ELF-1 (cell line): ENCODE measurements at places on chromosomes 16 and 17.

DNA sequence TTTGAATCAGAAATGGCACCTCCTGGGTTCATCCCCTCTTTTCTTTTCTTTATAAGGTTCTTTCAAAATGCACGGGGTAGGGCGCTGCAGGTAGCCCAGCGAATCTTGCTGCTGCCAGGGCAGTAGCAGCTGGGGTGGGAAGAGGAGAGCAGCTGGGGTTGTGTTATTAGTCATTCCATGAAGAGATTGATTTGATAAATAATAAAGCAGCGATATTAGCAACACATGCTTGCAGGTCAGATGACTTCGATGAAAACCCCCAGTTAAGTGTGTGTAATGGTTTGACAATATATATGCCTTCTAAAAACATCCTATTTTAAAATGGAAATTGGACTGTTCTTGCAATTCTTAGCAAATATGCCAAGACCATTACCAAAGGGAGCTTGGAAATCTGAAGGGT, 200.7 kb downstream of the CCDC182 start:
- DNase-seq = no peak

DNA sequence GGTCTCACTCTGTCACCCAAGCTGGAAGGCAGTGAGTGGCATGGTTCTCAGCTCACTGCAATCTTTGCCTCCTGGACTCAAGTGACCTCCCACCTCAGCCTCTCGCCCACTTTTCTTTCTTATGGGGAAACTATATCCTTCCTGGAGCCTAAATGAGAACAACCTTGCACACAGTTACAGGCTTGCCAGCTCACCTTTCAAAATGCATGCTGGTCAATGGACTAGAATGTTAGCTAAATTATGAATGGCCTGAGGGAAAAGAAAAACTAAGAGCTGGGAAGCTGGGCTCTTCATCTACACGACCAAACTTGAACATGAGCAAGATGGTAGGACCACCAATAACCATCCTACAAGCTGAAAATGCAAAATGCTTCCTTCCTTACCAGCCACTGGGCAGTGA, 10.6 kb upstream of the LHX1 start:
- DNase-seq = no peak

- no peak for DNase-seq
These were observed 2.4 kb downstream of the AOC2 start for GRCh38 chr17:42846594-42847280.

- DNase-seq = no peak
These were observed 24.4 kb downstream of the CCDC57 start for GRCh38 chr17:82188001-82188961.

- no peak for DNase-seq
These were observed 57.5 kb upstream of the DOC2B start for GRCh38 chr17:238964-239259.

DNA sequence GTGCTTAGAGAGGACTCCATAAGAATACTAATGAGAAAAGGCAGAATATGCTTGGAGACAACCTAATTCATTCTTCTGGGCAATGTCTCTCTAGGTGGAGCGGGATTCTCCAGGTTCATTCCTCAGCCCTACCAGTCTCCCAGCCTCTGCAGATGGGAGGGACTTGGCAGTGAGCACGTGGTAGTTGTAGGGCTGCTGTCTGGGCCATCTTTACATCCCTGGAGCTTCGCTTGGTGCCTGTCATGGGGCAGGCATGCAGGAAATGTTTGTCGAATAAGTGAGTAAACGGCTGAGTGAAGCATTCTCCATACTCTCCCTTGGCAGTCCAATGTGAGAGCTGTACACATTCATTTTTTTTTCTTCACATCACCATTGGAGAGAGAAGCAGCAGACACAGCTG, 387.5 kb downstream of the UTP18 start:
- DNase-seq = no peak

- DNase-seq = no peak
These were observed 335.3 kb downstream of the XYLT1 start for GRCh38 chr16:17135439-17135838.

DNA sequence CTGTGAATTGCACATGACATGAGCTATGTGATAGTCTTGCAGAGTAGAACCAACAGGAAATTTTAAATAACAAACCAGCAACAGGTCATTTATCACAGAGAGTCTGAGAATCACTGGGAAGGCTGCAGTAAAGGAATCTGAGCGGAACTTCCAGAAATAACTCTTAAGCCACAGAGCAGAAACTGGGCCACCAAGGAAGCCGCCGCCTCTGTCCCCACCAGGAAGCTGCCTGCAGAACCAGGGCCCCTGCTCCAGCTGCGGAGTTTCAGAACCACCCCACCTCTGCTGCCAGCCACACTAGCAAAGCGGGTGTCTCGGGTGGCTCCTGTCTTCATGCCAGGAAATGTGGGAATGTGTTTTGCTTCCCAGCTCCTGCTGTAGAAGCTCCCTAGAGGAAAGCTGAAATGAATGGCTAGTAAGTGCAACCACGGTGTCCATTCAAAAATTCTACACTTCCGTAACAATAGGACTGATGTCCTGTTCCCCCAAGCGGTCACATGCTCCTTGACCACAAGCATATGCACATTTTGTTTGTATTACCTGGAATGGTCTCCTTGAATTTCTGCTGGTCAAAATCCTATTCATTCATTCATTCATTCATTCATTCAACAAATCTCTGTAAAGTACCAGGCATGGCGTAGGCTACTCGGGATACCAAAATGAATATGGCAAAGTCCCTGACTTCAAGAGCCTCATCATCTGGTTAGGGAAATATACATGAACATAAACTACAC, 7.7 kb upstream of the ITPRIPL2 start:
- DNase-seq = no peak

GRCh38 chr17:59254742-59255141, 34.4 kb downstream of the GDPD1 start:
- no peak for DNase-seq

DNA sequence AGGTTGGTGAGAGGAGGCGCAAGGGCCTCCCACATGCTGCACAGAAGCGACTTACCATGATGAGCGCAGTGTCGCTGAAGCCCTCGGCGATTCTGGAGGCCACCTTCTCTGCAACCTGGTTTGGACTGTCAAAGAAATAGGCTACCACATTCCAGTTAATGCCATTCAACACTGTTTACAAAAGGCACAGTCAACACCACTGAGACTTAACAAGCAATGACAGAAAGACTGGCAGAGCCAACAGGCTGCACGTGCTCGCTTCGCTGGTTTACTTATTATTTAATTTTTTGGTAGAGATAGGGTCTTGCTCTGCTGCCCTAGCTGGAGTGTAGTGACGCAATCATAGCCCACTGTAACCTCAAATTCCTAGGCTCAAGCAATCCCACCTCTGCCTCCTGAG, 18.2 kb downstream of the EMC8 start:
- no peak for DNase-seq

- no peak for DNase-seq
These were observed 2.6 kb upstream of the KRT14 start for GRCh38 chr17:41589301-41589700.

- DNase-seq = peak; percentile 85
These were observed 38.5 kb upstream of the NKD1 start for GRCh38 chr16:50509521-50510341.

DNA sequence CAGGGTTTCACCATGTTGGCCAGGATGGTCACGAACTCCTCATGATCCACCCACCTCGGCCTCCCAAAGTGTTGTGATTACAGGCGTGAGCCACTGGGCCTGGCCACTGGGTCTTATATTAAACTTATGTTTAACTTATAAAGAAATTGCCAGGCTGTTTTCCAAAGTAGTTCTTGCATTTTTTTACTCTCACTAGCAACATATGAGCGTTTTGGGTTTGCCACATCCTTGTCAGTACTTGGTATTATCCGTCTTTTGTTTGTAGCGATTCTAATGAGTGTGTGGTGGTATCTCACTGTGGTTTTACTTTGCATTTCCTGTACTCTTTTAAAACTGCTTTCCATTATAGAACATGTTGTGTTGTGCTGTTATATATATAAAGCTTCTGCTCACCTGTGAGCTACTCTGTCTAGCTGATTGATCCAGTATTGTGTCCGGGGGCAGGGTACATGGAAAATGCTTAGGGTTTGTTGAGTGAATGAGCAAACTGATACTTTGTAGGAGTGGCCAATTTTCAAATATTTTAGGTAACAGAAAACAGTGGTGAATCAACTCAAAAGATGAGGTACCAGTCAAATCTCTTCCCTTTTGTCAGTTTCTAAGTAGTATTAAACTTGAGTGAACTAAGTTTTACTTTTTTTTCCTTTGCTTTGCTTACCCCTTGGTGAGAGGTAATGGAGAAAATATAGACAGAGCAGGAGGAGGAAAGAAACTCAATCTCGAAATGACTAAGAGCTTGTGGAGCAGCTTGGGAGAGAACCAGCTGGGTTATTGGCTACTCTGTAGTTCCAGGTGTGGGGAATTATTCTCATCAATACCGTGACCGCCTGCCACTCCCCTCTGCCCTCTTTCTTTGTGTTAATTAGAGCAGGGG, 75.8 kb downstream of the PITPNC1 start:
- no peak for DNase-seq

DNA sequence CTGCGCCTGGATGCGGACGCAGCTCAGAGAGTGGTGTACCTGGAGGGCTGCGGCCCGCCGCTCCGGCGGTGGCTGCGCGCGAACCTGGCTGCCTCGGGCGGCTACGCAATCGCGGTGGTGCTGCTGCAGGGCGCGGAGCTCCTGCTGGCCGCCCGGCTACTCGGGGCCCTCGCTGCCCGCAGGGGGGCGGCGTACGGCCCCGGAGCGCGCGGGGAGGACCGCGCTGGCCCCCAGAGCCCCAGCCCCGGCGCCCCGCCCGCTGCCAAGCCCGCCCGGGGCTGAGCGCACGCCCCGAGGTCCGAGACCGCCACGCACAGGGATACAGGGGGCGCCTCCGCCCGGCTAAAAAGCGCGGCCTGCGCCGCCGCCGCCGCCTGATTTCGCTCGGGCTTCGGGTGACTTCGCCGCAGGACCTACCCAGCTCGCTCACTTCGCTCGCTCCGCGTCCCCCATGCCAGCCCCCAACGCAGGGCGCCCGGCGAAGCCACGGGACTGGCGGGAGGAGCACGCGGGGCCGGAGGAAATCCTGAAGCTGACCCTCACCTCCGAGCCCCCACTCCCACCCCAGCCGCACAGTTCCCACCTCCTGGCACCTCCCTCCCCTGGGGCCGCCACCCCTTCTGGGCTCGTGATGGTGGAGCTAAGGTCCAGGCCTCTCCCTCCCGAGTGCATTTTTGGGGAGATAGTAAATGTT, 8.2 kb downstream of the PDE6G start:
- DNase-seq = peak; percentile 44

- DNase-seq = no peak
These were observed 30.6 kb downstream of the XYLT1 start for GRCh38 chr16:17440131-17440530.

- DNase-seq = no peak
These were observed 31.0 kb downstream of the PSMD12 start for GRCh38 chr17:67335245-67335835.

- DNase-seq = peak; percentile 71
These were observed 16.7 kb downstream of the SOCS3 start for GRCh38 chr17:78343187-78343542.

GRCh38 chr16:30340621-30341020, 14.5 kb downstream of the CD2BP2 start:
- no peak for DNase-seq

GRCh38 chr17:54844233-54844632, 56.4 kb upstream of the TOM1L1 start:
- no peak for DNase-seq

- DNase-seq = no peak
These were observed 424 bp downstream of the MON1B start for GRCh38 chr16:77191259-77191969.

DNA sequence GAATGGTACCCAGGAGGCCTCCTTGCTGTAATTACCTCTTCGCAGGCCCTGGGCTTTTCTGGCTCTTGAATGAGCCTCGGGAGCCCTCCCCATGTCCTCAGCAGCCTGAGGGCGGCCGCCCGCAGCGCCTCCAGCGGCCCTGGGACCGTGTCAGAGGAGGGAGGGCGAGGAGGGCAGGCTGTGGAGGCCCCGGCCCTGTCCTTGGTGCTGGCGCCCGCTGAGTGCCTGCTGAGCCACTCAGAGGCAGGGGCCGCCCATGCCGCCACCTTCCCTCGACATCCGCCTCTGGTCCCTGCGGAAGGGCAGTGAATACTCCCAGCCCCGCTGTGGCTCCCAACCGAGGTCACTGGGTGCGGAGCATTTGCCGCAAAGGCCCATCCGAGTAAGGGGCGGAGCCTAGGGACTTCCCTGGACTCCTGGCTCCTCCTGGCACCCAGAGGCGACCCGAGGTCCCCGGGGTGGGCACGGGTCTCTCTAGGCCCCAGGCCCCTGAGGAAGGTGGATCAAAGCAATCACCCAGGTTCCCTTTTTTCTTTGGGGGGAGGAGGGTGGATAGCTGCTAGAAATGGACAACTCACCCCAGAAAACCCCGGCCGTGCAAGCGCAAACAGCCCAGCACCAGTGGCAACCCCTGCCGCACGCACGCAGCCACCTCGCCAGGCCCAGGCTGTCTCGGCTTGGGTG, 2.8 kb downstream of the RBFOX3 start:
- DNase-seq = peak; percentile 92

DNA sequence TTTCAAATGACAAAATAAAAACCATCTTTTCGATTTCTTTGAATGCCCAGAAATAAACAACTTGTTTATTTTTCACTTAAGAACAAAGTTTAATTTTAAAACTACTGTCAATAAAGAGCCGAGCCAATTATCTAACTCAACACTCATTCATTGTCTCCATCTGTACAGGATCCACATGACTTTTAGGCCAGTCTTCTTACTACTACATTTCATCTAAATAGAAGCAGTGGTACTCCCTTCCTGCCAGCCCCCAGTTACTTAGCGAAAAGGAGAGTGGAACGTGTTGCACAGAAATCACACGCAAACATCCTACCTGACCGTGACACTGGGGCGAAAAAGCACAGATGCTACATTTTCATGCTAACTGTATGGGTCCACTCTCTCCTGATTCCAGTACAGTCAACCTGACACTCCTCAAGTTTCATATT, 1.2 kb downstream of the GNA13 start:
- DNase-seq = no peak

GRCh38 chr17:56577843-56578204, 15.7 kb upstream of the NOG start:
- DNase-seq = no peak

- DNase-seq = peak; percentile 94
These were observed at the start of gene PCGF2 for GRCh38 chr17:38748149-38748891. Gene PCGF2, minus strand, starts transcription at chr17:38748336. Its CDS starts 7,934 bp downstream, at chr17:38740402.

DNA sequence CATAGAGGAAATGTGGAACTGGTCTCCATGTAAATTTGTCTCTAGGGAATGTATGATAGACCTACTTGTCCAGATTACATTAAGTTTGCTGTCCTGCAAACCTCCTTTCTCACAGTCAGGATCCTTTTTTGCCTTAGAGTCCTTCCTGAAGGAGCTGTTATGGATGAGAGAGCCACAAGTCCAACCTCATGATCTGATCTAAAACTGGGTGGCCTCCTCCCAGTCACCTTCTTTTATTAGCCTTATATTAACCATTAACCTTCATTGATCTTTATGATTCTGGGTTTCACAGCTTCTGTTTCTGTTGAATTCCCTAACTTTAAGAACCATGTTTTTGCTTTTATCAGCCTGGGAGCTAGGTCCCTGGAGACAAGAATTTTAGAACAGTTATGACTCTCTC, 64.1 kb downstream of the NEUROD2 start:
- no peak for DNase-seq
